ENCODE measurements at places on chromosomes 1 and 21.

- DNase-seq: peak; percentile 65
Measured at GRCh38 chr21:42532466-42533181, 19.0 kb downstream of the SLC37A1 start.

- peak; percentile 20 for DNase-seq
Measured at GRCh38 chr1:20654104-20654690, 7.0 kb downstream of the DDOST start.

GRCh38 chr1:231414260-231415016, 7.6 kb downstream of the EGLN1 start:
- DNase-seq: no peak

- peak; percentile 82 for DNase-seq
Measured at GRCh38 chr1:32892368-32893197, 6.3 kb downstream of the HPCA start.

DNA sequence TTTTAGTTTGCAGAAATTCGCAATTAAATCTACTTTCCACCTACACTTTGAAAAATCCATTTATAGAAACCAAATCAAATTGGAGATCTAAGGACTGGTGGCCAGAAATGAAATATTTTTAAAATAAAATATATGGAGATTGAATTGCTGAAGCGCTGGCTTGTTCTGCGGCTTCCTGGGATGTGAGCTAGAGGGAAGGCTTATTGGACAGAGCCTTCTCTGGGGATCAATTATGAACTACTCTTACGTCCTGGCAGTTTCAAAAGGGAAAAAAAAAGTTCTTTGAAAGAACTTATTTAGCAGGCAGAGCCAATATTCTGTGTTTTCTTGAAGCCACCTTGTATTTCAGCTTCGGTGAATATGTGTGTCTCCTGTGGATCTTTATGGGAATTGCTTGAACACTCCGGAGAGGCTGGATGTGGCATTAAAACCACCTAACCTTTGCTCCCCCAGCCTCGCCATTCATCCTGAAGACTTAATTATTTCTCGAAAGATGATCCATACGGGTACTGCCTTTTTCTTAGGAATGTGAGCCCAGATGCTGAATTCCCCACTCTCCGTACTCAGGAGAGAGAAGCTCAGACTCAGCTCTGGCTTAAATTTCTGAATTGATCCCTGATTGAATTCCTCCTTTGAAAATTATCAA, 478.9 kb upstream of the VAMP3 start:
- no peak for DNase-seq

DNA sequence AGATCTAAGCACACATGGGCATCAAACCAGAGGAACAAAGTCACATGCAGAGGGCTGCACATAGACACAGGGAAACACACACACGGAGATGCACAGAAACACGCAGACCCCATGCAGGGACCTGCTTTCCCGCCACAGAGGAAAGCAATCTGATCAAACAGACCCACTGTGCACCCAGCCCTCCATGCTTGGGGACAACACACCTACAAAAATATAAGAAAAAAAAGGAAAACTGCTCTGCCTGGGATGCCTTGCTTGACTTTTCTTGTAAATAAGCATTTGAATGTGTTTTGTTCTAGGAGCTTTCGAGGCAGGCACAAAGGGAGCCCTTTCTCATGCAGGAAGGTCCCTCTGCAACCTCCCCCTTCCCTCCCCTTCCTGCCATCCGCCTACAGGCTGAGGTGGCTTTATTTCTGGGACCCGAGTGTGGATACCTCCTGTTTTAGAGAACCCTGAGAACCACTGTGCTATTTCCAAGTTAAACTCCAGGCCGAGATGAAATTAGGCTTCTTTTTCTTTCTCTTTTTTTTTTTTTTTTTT, 3.5 kb upstream of the ICMT start:
- no peak for DNase-seq

- no peak for DNase-seq
Measured at GRCh38 chr1:12063141-12064072, at the start of gene TNFRSF8. TSS of gene TNFRSF8 (plus strand) at chr1:12063303. CDS start at chr1:12063599, 296 bp downstream.

GRCh38 chr1:41700986-41701535, 216.6 kb upstream of the EDN2 start:
- DNase-seq: no peak

- no peak for DNase-seq
Measured at GRCh38 chr1:58422436-58422835, 124.1 kb downstream of the OMA1 start.
